ENCODE measurements at places on chromosomes 2 and 18.

DNA sequence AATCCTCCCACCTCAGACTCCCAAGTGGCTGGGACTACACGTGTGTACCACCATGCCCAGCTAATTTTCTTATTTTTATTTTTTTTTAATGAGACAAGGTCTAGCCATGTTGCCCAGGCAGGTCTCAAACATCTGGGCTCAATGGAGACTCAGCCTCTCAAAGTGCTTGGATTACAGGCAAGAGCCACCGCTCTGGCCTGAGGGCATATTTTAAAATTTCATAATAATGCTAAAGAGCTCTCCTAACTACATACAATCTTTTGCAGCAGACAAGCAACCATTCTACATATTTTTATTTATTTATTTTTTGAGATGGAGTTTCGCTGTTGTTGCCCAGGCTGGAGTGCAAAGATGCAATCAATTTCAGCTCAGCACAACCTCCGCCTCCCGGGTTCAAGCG, 207.0 kb downstream of the RAB3GAP1 start:
- DNase-seq: no peak

GRCh38 chr2:48009256-48009655, 103.0 kb upstream of the FBXO11 start:
- DNase-seq: no peak

DNA sequence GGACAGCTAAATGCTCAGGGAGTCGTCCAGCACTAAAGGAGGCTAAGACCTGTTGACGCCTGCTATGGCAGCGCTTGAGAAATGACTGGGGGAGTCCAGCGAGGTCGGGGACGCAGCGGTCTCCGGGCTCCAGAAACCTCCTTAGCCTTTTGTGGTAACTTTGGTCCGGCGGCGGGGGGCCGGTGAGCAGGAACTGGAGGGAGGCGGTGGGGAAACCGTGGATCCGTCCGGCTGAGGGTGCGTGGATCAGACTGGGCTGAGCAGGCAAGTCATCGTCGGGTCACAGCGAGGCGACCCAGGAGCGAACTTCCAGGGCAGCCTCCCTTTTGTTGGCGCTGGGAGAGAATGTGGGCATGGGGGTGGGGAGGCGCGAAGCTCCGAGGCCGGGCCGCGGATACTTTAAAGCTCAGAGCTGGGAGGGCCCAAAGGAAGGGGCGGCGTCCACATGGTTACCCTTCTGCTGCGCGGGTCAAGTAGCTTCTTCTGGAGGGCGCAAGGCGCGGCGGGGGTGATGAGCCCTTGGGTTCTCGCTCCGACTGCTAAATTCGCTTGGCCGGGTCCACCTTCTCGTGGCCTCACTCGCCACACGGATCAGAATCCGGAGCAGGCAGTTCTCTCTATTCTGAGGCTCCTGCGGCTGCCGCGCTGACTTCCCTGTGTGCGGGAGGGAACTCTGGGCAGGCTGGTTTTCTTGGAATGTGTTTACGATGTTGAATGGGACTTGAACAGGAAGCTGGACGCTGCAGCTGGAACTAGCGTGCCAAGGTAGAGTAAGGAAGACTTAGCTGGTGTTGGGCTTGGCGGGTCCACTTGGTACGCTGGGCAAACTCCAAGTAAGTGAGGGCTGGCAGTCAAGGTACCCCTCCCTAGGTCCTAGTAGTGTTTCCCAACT, 920 bp downstream of the GULP1 start:
- peak; percentile 90 for DNase-seq

GRCh38 chr18:42807887-42808286, 307.6 kb downstream of the RIT2 start:
- DNase-seq: peak; percentile 16

- DNase-seq: no peak
These were observed 215.2 kb downstream of the SCG2 start for GRCh38 chr2:223386984-223387383.

DNA sequence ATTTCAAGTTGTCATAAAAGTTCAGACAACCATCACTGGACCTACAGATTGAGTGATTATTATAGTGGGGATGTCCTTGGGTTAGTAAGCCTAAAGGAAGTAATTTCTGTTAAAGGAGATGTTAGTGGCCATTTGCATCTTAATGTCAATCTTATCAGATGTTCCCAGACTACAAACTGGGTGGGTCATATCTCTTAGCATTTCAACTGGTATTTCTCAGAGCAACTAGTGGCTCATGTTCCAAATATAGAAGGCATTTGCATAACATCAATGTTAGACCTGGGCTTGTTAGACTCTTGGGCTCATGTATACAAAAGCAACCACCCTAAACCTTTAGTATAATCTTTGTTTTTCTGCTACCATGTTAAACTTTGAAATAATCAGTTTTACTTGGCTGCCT, 17.9 kb downstream of the PLEKHA3 start:
- DNase-seq: no peak

DNA sequence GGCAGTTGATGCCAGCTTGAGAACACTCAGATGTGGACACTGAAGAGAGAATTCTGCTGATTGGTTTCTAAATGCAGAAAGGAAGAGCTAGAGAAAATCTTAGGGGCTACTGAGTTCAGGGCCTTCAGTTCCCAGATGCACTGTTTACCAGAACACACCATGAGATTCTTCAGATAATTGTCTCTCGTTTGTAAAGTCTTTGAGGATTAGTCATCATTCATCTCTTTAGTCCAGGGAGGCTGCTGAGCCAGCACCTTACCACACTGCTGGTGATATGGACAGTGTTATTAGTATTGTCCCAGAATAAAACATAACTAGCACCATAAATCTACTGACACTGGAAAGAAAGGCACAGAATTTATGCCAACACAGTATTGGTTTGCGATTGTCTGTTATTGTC, 690.8 kb upstream of the CELF4 start:
- DNase-seq: no peak

- no peak for DNase-seq
These were observed 80.1 kb upstream of the SMAD7 start for GRCh38 chr18:49030692-49031443.

GRCh38 chr2:126703311-126703710, 47.4 kb downstream of the GYPC start:
- DNase-seq: no peak

- DNase-seq: no peak
These were observed 180.8 kb downstream of the KLHL29 start for GRCh38 chr2:23565814-23566213.

DNA sequence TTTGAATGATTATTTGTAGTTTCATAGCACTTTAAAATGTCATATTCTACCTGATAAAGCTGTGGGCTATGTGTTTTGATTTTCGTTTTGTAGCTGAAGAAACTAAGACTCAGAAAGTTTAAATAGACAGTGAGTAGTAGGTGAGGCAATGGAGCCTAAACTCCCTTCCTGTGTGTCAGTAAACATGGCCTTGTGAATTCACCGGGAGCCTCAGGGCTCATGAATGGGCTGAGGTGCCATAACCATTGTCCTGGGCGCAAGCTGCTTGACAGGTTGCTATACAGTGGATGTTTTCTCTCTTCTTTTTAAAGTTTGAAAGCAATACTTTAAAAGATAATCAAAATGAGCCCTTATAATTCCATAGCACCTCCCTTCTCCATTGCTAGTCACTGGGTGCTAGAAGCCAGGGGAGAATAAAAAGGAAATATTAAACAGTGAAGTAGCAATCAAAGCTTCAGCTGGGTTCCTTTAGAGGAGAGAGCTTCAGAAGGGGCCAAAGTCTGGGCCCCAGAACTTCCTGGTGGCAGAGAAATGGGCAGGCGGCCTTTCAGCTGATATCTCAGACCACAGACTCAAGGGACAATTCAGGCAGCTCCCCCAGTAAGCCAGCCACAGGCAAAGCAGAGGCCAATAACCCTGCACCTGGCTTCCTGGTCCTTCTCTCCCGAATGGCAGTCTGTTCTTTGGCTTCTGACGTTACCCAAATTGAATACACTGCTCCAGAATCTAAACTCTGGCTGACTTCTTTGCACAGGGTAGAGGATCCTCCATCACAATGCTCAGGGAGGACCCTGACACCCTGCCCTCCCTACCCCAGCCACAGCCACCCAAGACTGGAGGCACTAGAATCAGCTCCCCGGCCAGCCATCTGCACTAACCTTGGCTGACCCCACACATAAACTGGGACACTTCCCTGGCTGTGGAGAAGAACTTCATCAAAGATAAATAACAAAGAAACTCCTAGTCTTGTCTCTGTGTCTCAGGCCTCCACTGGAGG, 51.8 kb upstream of the NPAS2 start:
- no peak for DNase-seq

GRCh38 chr2:11677136-11678055, 7.4 kb upstream of the NTSR2 start:
- peak; percentile 60 for DNase-seq

DNA sequence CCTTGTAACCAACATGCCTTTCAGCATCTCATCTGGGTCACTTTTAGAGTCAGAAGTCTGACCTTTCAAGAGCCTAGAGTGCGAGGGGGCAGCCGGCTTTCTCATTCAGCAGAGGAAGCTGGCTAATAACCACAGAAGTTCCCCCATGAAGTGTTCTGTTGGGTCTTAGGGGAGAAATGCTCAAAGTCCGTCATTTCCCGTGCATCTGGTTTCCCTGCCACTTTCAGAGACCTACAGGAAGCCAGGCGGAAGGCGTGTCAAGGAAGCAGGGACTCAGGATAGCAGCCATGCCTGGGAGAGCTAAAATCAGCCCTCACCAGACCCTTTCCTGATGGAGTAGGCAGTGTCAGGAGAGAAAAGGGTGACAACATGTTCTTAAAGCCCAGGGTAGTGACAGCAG, 301.8 kb upstream of the ID2 start:
- no peak for DNase-seq

DNA sequence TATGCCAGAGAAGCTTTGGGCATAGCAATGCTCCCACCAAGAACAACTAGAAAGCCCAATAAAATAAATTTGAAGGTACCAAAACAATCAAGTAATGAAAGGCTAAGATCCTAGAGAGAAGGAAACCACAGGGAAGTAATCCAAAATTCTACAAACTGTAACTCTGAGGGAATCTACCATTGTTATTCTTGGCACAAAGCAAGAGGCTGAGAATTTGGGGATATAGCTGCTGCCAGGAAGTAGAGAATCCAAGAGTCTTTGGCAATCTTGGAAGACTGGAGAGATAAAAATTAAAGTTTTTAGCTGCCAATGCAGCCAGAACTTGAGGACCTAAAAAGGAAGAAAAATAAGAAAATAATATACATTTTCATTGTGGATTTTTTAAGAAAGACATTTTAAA, 68.5 kb downstream of the PIGN start:
- DNase-seq: no peak

DNA sequence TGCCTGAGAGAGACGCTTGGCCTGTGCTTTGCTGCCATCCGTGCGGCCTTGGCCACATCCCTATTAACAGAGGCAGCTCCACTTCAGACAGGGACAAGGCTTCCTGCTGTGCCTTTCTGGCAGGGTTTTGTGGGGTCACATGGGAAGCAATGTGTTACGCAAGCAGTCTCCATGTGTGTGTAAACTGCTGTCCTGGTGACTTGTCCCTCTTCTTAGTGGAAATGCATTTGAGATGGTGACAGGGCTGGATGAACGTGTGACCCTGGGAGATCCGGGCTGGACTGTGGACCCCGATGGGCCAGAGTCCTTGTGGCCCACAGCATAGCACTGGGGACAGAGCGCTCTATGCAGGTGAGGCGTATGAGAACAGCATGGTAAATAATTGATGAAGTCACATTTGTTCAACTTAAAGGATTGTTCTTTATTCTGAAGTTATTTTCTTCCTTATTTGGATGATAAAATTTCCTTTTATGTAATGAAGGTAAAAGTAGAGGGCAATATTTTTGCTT, 23.2 kb downstream of the ASB1 start:
- no peak for DNase-seq

GRCh38 chr2:70516596-70516995, 37.0 kb downstream of the TGFA start:
- no peak for DNase-seq

GRCh38 chr2:85246348-85246747, 81.4 kb downstream of the TGOLN2 start:
- DNase-seq: no peak

DNA sequence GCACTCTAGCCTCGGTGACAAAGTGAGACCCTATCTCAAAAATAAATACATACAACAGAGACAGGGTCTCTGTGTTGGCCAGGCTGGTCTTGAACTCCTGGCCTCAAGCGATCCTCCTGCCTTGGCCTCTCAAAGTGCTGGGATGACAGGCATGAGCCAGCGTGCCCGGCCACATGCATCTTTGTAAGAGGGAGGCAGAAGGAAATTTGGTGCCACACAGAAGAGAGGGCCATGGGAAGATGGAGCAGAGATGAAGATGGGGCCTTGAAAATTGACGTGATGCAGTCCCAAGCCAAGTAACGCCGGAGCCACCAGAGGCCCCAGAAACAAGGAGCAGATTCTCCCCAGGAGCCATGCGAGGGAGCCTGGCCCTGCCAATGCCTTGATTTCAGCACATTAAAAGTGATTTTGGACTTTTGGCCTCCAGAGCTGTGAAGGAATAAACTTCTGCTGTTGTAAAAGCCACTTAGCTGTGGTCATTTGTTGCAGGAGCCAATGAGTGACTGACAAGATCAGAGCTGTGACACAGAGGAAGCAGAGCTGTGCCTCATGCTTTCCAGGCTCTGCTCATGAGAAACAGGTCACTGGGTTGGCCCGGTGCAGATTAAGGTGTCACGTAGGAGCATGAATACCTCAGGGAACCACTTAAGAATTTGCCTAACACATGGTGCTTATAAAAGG, 2.7 kb upstream of the SLC66A2 start:
- no peak for DNase-seq

GRCh38 chr2:233184669-233185068, 66.8 kb upstream of the ATG16L1 start:
- DNase-seq: no peak
